Activated CD8-positive, alpha-beta memory T cell treated with anti-CD3 and anti-CD28 coated beads for 1 hour (primary cell): ENCODE measurements at places on chromosomes 4 and X.

DNA sequence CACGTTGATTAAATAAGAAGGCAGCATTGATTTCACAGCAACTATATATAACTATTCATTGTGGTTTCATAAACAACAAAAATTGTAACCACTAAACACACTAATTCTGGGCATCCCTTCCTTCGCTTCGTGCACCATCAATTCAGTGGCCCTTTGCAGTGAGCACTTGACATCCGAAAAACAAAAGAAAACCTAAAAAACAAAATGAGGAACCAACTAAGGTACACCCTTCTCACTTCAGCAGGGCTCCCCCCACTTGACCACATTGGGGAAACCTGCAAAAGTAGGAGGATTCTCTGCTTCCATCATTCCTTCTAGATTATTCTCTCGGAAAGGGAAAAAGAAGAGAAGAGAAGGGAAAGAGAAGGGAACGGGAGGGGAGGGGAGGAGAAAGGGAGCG, 28.3 kb downstream of the NBDY start:
- no peak for DNase-seq

DNA sequence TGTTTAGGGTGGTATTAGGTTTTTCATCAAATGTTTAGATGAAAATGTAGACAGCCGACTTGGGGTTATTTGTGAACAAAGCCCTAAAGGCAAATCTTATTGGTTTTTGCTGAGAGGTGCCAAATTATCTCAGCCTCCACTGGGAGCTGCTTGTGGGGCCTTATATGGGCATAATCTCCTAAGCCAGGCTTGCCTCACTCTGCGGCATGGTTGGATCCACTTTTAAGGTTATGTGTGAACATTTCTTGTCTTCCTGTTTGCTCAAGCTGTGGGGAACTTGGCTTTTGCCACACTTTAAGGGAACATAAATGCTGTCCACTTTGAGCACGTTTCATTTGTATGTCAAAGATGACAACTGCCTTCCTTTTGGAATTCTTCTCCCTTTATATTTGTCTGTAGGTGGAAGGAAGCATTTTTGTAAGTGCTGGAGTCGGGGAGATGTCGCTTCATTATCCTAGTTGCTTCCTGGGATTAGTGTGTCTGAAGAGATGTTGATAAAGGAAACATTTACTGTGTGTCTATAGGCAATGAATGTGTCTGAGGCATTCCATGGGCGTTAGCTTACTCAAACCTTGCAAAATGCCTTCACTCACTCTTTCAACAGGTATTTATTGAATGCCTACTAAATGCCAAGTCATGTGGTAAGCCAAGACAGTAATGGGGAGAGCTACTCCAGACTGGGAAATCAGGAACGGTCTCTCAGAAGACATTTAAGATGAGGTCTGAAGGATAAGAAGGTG, 78.3 kb downstream of the SLC9A6 start:
- no peak for DNase-seq

DNA sequence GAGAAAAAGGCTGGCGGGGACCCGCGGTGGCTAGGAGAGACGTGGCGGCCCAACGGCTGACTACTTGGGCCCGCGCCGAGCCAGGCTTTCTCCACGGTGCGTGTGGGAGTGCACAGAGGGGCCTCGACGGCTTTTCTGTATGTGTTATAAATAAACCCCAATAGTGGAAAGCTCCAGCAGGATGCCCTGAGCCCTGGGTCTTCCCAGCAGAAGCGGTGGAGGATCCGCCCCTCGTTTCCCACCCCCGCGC, 268 bp upstream of the PRRG1 start:
- no peak for DNase-seq

GRCh38 chr4:52999626-53000025, 137.5 kb downstream of the RASL11B start:
- DNase-seq = no peak

GRCh38 chr4:48902266-48902665, 4.3 kb downstream of the OCIAD2 start:
- no peak for DNase-seq
